ENCODE measurements at places on chromosomes 4 and X.

- H3K36me3 ChIP-seq, result no peaks in the 10 kb centered on the region
- H3K4me3 ChIP-seq, result no peak overlapping the region
- DNase-seq, result no peak
Observed at GRCh38 chr4:48195374-48195773, 61.3 kb upstream of the TXK start.

GRCh38 chrX:33142331-33142730, 69.0 kb downstream of the DMD start:
- H3K4me1 ChIP-seq, result no peaks in the 10 kb centered on the region
- H3K36me3 ChIP-seq, result no peaks in the 10 kb centered on the region
- no peak overlapping the region for H3K4me3 ChIP-seq

- no peak within 1 kb of the TSS for H3K27ac ChIP-seq
- H3K4me1 ChIP-seq, result no peaks in the 10 kb centered on the region
- no peaks in the 10 kb centered on the region for H3K36me3 ChIP-seq
- no peak for DNase-seq
- H3K27me3 ChIP-seq, result no peaks in the 10 kb centered on the region
Observed at GRCh38 chrX:48786341-48786800, at the start of gene GATA1. Gene GATA1, plus strand, starts transcription at chrX:48786590. Its CDS starts 4,520 bp downstream, at chrX:48791110.

DNA sequence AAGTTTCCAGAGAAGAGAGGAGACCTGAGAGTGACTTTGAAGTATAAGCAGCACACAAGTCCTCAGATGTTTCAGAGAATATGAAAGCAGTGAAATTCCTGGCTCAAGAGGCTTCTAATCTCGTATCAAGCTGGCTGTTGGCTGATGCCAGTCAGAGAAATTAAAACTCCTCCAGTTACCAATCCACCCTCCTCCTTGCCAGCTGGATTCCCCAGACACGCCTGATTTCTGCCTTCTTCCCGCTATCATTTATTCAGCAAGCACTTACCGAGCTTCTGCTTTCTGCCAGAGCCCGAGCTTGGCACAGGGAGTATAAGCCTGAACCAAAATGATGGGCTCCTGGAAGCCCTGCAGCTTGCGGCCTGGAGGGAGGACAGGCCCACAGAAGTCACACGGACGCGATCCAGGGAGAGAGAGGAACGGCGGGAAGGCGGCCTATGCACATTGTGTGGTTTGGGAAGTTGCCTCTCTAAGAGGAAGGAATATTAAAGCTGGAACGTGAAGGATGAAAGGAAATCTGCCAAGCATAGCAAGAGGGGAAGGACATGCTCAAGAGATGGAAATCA, 102.4 kb upstream of the TBL1X start:
- H3K4me1 ChIP-seq, result no peaks in the 10 kb centered on the region
- H3K27me3 ChIP-seq, result no peaks in the 10 kb centered on the region
- no peaks in the 10 kb centered on the region for H3K36me3 ChIP-seq
- no peak overlapping the region for H3K4me3 ChIP-seq
- H3K27ac ChIP-seq, result no peak overlapping the region

DNA sequence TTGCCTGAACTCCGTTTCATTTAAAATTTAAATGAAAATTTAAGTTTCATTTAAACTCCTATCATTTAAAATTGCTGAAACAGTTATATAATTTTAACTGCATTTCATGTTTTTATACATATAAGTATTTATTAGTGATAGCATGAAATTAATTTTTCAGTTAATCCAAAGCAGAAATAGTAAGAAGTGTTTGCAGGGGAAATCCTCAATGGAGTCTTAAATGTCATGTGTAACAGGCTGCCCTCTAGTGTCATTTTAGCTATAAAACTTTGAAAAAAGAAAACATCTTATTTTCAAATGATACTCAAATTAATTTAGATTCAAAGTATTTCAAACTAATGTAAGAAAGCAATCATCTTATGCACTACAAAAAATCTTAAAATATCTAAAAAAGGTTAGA, 27.2 kb downstream of the TAPT1 start:
- H3K27me3 ChIP-seq, result no peaks in the 10 kb centered on the region
- peaks cover 9% of the 10 kb centered on the region for H3K4me1 ChIP-seq
- H3K27ac ChIP-seq, result no peak overlapping the region
- DNase-seq, result no peak

- H3K27ac ChIP-seq, result no peak overlapping the region
- DNase-seq, result no peak
- no peaks in the 10 kb centered on the region for H3K36me3 ChIP-seq
- H3K4me3 ChIP-seq, result no peak overlapping the region
Observed at GRCh38 chr4:12360391-12360790, 931.7 kb upstream of the HS3ST1 start.

DNA sequence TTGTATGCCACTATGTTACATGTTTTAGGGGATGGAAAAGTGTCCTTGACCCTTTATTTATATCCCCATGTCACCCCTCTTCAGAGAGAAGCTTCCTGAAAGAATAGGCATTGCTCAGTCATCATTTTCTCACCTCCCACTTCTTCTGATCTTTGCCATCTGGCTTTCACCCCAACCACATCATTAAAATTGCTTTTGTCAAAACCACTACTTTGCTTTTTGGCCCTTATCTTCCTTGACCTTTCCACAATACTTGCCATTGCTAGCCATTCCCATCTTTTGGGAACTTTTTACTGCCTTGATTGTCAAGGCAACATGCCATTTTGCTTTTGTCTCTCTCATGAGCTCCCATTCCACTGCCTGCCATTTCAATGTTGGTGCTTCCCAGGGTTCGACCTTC, 14.9 kb upstream of the FAM9B start:
- H3K4me1 ChIP-seq, result no peaks in the 10 kb centered on the region
- H3K27ac ChIP-seq, result no peak overlapping the region
- no peak for DNase-seq
- H3K27me3 ChIP-seq, result no peaks in the 10 kb centered on the region
- no peak overlapping the region for H3K4me3 ChIP-seq

DNA sequence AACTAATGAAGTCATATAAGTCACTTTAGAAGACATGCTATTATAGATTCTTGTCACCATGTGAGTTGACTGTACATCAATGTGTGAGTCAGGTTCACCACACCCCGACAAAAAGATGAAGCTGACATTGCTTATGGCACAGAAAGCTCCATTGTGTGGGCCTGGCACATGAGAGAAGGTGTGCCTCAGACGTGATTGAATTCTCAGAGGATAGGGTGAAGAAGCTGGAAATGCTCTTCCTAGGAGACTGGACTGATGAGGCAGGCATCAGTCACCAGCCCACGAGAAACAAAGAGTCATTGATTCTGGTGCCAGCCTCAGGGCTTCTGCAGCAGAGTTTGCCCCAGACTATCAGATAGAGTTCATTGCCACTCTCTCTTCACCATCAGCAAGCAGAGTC, 35.9 kb upstream of the LRAT start:
- H3K36me3 ChIP-seq, result no peaks in the 10 kb centered on the region
- no peak for DNase-seq
- H3K4me1 ChIP-seq, result no peaks in the 10 kb centered on the region
- no peaks in the 10 kb centered on the region for H3K27me3 ChIP-seq
- no peak overlapping the region for H3K4me3 ChIP-seq
- H3K27ac ChIP-seq, result no peak overlapping the region

All from thoracic aorta (tissue), 2 donors.